ENCODE measurements at places on chromosomes 12 and 14.

DNA sequence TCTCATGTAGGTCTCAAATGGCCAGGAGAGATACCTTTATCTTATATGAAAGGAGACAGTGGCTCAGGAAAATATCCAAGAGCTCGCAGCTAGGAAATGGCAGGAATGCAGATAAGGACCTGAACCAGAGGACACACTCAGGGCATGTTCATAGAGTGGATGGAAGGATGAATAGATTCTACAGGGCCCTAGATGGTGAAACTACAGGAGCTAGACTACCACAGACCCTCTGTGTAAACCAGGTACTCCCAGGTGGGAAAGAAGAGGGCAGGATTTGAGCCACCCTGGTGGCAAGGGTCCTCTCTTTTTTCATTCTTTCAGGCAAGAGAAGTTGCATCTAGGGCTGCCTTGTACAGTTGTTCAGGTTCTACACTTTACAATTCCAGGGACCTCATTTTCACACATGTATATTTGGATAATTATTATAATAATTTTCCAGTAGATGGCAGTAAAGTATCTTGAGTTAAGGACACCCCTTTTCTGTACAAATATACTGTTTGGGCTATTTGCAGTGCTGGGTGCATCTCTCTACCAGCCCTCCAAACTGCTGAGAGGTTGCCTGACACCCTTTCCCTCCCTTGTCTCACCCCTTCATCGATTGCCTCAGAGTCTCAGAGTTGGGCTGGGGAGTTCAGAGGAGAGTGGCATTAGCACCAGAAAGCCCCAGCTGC lies 10.5 kb upstream of the ZDHHC22 start:
- peak; percentile 38 for DNase-seq

- no peak for DNase-seq
Measured at GRCh38 chr12:51943346-51943745, 8.2 kb upstream of the ACVR1B start.

DNA sequence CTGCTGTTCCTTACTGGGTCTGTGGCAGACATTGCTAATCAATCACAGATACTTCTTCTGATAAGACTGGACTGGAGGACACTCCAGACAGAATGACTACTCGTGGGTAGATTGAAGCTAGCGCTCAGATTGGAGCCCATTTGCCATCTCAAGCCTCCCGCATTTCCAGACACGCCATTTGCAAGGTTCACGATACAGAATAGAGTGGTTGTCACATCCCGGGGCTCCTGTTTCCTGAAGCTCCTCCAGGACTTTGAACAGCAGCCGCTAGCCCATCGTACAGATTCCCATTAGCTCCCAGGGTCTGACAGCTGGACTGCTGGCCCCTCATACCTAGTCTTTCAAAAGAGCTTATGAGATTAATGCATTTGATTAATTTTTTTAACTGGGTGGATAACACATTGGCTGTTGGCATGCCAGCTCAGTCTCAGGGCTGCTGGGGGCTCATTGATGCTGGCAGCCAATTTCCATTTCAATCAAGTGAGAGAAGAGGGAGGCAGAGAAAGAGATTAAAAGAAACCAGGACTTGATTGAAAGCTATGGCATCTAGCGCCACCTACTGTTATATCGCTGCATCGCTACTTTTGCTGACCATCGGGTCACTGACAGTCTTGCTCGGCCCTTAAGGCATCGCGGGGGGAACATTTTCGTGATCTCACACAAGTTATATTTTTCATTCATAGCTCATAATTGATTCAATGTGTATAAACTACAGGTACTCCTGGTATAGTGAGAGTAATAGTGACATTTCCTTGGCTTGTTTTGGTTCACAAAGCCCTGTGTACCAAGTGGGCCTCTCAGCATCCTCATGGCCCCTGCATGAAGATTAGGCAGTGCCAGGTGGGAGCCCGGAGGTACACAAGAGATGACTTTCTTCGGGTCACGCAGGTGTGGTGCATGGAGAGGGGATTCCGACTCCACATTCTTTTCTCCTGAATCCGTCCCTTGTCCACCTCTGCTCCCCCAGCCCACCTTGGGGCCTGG lies 78.6 kb downstream of the CCDC60 start:
- DNase-seq = peak; percentile 8

DNA sequence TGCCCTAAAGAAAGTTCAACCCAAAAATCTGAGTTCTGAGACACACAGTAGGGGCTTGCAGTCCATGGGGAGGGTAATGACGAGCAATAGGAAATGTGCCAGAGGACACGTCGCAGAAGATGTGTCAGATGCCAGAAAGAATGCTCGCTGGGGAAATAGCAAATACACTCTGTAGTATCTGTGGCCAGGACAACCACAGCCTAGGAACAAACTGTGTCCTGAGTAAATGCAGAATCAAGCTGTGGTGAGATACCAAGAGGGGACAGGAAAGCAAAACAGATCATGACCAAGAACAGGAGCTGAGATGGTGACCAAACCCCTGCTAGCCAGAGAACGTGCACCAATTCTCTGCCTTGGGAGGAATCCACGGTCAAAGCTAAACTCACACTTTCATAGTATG lies 9.1 kb downstream of the CRACR2A start:
- no peak for DNase-seq

GRCh38 chr12:94091624-94092023 lies 56.8 kb upstream of the PLXNC1 start:
- no peak for DNase-seq

- DNase-seq = no peak
Measured at GRCh38 chr12:53208877-53209463, 1.9 kb upstream of the ITGB7 start.

- DNase-seq = no peak
Measured at GRCh38 chr12:131245564-131246355, 292.1 kb downstream of the ADGRD1 start.

- no peak for DNase-seq
Measured at GRCh38 chr12:43103866-43104265, 448.1 kb downstream of the ADAMTS20 start.

- peak; percentile 35 for DNase-seq
Measured at GRCh38 chr12:12720672-12721161, 3.5 kb downstream of the CDKN1B start.

DNA sequence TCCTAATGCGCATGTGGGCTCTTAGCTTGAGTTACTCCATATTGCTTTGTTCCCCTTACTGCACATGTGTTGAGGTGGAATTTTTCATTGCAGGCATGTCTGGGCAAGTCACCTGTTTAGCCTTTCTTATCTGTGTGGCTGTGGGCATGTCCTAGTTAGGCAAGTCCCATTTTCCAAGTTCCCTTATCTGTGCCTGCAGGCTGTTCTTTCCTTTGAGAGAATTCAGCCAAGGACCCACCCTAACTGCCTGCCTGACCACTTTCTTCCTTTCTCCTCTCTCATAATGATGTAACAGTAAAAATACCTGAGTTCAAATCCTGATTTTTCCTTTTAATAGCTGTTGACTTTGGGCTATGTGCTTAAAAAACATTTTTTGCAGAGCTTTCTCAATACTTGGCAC lies 870.6 kb downstream of the NRXN3 start:
- DNase-seq = no peak

DNA sequence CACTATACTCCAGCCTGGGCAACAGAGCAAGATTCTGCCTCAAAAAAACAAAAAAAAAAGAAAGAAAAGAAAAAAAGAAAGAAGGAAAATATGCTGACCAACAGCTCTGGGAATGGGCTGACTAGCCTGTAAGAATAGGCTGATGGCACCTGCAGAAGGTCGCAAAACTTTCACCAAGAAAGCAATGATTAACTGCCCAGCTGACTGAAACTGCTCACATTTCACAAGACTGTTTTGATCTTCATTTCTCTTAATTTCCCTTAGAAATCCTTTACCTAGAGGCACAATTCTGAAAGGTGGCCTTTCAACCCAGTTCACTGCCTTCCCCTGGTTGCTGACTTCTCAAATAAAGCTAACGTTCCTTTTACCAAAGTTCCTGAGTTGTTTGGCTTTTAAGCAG lies 12.4 kb downstream of the BEST3 start:
- DNase-seq = no peak

DNA sequence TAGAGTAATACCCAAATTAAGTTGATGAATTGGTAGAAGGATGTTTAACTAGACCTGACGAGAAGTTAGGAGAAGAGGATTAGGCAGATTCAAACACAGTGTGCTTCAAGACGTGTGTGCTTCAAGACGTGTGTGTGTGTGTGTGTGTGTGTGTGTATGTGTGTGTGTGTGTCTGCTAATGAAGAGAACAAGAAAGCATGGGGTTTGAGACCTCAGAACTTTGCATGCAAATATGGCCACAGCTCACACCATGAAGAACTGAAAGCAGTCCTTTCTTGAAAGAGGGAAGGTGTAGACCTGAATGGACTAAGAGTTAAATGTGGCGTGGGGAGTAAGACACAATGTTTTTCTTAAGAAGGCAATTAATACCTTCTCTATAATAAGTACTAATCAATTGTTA lies 32.5 kb upstream of the SSPN start:
- DNase-seq = no peak

- no peak for DNase-seq
Measured at GRCh38 chr12:75820848-75821578, 210.6 kb downstream of the PHLDA1 start.

DNA sequence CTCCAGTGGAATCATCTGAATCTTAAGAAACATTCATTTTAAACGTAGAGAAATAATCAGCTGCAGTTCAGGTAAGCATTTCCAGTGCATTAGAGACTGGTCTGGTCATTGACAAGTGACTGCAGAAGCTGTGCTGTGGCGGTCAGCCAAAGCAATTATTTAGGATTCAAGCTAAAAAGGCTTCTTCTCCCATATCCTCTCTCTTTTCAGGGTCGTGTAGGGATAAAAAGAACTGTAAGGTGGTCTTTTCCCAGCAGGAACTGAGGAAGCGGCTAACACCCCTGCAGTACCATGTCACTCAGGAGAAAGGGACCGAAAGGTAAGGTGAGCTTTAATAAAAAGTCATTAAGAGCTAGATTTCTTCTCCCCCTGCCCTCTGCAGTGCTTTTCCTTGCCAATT lies 48.1 kb downstream of the MSRB3 start:
- no peak for DNase-seq

DNA sequence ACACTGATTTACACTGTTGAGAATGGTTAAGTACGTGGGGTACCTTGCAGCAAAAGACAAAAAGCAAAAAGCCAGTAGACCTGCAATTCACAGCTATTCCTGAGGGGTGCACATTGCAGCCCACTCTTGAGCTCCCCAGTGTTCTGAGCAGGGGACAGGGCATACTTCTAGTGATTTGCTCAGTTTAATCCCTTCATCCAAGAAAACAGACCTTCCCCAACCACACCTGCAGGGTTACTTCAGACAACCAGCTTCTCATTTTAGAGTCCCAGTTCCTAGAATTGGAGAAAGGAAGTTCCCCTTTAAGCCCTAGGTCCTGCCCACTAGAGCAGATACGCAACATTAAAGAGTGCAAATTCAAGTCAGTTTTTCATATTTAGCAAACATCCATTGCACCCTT lies 3.6 kb upstream of the WSB2 start:
- peak; percentile 28 for DNase-seq

GRCh38 chr12:53941750-53942149 lies 3.1 kb downstream of the HOXC13 start:
- no peak for DNase-seq

DNA sequence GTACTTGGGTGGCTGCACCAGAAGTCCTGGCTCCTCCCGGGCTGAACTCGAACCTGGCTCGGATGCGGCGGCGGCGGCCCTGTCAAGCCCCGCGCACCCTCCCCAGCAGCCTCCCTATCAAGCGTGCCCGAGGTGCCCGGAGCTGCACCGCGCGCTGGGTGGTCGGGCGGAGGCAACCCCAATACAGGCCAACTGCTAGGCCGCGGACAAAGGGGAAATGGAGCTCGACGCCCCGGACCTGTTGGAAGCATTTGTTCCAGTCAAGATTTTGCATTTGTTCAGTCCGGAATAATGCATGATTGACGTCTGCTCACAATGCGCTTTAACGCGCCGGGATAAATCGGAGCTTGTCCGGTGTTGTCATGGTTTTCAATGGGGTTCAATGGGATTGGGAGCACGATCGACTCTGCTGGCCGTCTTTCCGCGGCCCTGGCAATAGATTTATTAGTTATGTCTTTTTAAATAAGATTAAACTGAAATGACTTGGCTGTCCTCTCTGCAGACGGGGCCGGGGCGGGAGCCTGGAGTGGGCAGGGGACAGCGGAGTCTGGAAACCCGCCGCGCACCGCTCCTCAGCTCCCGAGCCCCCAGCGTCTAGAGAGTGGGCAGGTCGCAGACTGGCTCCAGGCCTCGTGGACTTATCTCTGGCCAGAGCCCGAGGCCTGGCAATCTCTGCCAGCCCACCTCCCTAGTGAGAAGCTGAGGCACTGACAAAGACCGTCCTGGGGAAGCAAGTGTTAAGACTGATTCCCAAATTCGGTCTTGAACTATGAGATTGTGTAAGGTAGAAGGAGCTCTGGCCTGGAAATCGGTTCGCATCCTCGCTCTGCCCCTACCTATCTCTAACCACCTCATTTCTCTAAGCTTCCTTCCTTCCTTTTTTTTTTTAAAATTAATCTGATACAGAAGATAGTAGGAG lies 1.7 kb upstream of the NKX2-8 start:
- no peak for DNase-seq

- peak; percentile 24 for DNase-seq
Measured at GRCh38 chr14:55438066-55438683, 2.2 kb downstream of the TBPL2 start.

DNA sequence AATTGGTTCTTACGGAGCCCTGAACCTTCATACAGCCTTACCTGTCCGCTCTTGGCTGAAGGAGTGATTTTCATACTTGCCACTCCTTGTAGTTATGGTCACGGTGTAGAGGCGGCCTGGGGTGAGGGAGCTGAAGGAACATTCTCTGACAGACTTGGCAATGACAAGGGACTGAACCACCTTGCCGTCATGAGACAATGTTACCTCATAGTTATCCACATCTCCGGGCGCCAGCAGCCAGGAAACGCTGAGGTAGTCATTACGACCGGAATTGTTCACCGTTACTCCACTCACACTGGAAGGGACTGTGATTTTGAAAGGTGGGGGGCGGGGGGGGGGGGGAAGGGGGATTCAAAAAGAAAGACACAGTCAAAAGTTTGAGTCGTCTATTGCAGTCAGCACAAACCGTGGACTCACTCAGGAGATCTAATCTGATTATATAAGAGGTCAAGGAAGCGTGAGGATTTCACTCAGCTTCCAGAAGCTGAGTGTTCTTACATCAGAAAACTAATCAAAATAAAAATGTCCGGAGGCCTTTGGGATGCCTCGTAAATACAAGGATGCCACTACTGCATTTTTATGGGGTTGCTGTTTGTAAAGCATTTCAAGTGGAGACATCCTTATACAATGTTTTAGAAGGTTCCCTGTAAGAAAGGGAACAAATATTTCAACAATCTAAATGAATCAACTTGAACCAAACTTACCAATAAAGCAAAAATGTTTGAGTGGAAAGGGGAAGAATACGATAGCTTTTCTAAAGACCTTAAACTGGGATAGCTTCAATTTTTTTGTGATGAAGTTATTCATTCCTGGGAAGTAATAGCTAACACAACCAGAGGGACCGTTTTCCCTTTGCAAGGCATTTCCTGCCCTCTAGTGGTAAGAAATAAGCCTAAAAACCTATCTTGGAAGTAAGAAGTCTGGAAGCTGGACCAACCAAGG lies 60.6 kb downstream of the PTPRB start:
- peak; percentile 56 for DNase-seq
